ENCODE measurements at places on chromosomes 6 and 20.

- 0 out of 2 replicates have a peak, but pooled peaks cover 3% of the 10 kb centered on the region for H3K27me3 ChIP-seq
- no peaks in the 10 kb centered on the region for H3K36me3 ChIP-seq
- no peak overlapping the region for H3K27ac ChIP-seq
- no peak for DNase-seq
Measured at GRCh38 chr6:53246924-53247323, 98.3 kb upstream of the GCM1 start.

- peak; percentile 67 for DNase-seq
- no peaks in the 10 kb centered on the region for H3K27me3 ChIP-seq
- H3K4me1 ChIP-seq: peaks cover 20% of the 10 kb centered on the region
- no peak overlapping the region for H3K27ac ChIP-seq
- H3K4me3 ChIP-seq: no peak overlapping the region
Measured at GRCh38 chr6:125910527-125910926, 46.0 kb upstream of the HINT3 start.

DNA sequence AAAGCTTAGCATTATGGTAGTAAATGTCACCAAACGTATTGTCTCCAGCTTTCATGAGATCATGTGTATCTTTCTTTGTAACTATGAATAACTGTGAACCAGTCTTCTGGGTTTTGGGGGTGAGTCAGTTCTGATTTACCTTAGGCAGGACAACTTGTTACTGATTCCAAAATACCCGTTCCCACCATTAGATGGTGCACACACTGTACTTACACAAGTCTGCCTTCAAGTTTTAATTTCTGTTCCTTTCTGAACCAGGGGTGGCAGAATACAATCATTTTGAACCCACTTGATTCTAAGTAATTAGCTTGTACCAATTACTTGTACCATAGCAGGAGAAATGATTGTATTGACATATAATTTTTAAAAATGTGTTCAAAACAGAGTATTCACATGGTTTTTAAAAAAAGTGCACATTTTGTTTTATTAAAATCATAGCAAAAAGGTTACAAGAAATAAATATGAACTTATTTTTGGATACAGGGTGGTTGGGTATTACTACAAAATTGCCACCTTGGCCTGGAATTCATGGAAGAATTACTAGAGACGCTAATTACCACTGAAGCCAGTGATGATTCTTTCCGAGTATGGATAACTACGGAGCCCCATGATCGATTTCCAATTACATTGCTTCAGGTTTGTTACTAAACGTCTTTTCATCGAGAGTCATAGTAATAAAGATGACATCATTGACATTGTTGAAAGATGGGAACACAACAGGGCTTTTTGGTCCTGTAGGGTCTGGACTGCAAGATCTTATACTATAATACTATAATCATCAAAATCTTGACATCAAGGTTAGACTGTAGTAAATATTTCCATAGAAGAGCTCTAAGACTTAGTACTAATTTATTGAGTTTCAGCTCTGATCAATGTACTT lies 75.2 kb upstream of the GLP1R start:
- H3K27me3 ChIP-seq: no peaks in the 10 kb centered on the region
- H3K4me3 ChIP-seq: no peak overlapping the region
- no peaks in the 10 kb centered on the region for H3K4me1 ChIP-seq

DNA sequence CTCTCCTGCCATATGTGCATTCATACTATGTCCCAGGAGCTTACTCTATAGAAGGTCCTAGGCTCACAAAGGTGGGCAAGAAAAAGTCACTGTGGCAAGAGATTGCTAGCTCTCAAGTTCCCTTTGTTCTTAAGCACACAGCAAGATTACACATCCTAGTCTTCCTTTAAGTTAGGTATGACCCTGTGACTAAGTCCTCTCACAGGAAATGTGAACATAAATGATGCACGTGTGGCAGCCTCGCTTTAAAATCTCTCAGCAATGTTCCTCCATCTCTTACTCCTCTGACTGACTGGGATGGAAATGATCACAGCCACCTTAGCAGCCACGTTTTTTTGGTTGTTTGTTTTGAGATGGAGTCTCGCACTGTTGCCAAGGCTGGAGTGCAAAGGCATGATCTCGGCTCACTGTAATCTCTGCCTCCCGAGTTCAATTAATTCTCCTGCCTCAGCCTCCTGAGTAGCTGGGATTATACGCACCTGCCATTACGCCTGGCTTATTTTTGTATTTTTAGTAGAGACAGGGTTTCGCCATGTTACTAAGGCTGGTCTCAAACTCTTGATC lies 35.7 kb upstream of the HAO1 start:
- no peak overlapping the region for H3K4me3 ChIP-seq
- no peak overlapping the region for H3K27ac ChIP-seq
- H3K36me3 ChIP-seq: peaks cover 7% of the 10 kb centered on the region
- 0 out of 2 replicates have a peak, but pooled peaks cover 12% of the 10 kb centered on the region for H3K4me1 ChIP-seq
- no peaks in the 10 kb centered on the region for H3K27me3 ChIP-seq

- H3K4me1 ChIP-seq: no peaks in the 10 kb centered on the region
- H3K27me3 ChIP-seq: no peaks in the 10 kb centered on the region
- H3K4me3 ChIP-seq: no peak overlapping the region
- no peak for DNase-seq
Measured at GRCh38 chr6:20399518-20399917, 2.2 kb upstream of the E2F3 start.

DNA sequence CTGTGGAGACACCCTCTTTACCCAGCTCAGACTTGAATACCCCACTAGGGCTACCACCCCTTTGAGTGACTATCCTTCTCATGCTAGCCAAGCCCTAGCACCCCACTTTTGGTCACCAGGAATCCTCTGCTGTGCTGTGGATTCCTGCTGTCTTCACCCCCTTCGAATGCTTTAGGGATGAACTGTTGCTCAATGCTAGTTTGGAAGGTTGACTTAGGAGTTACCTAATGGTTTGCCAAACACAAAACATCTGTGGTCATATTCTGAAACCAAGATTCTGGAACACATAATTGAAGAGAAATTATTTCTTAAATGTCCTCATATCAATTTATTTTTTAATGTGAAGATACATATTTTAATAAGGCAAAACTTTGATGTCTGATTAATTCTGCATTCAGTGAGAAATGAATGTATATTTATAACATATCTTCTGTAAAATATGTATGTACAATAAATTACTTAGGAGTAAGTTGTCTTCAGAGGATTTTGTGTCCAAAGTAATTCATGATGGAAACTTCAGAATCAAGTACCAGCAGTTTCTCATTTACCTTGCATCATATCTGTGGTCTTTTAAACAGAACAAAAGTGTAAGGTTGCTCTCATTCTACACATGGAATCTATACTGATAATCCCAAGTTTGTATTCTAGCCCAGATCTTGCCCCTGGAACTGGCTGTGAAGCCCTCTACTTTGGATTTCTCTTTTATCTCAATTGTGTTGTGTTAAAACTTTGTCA lies 46.9 kb downstream of the TMEM200A start:
- H3K4me1 ChIP-seq: peaks cover 37% of the 10 kb centered on the region
- no peak overlapping the region for H3K4me3 ChIP-seq
- peak; percentile 69 for DNase-seq
- no peaks in the 10 kb centered on the region for H3K27me3 ChIP-seq
- H3K36me3 ChIP-seq: no peaks in the 10 kb centered on the region
- no peak overlapping the region for H3K27ac ChIP-seq

- H3K36me3 ChIP-seq: no peaks in the 10 kb centered on the region
- DNase-seq: peak; percentile 92
- H3K4me3 ChIP-seq: peak within 1 kb of the TSS; percentile 71
- H3K27me3 ChIP-seq: no peaks in the 10 kb centered on the region
- H3K27ac ChIP-seq: no peak within 1 kb of the TSS
- 0 out of 2 replicates have a peak, but pooled peaks cover 8% of the 10 kb centered on the region for H3K4me1 ChIP-seq
Measured at GRCh38 chr20:63653041-63653973, at the start of gene STMN3. Gene STMN3, minus strand, starts transcription at chr20:63653424. Its CDS starts 79 bp downstream, at chr20:63653345.

DNA sequence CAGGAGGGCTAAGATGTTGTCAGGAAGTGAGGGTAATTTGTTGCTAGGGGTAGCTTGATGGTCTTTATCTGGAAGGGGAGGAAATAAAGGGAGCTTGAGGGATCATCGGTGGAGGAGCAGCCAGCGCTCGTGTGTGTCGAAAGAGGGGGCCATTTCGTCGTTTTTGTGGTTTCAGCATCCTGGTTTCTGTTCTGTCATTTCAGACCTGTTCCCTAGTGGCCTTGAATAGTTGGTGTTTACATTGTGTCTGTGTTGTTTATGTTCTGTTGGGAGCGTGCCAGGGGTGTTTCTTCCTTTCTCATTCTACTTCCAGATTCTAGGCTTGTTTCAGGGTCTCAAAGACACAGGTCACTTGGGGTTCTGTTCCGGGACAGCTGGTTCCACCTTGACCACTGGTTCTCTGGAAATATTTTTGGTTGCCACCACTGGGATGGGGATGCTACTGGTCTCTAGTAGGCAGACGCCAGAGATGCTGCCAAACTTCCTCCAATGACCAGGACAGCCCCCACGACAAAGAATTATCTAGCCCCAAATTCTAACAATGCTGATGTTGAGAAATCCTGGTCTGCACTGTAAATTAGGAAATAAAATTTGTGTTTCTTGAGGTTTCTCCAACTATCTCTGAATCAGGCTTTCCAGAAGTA lies 113.9 kb upstream of the NAA20 start:
- DNase-seq: no peak
- no peaks in the 10 kb centered on the region for H3K27me3 ChIP-seq
- peaks cover 4% of the 10 kb centered on the region for H3K4me1 ChIP-seq
- no peak overlapping the region for H3K27ac ChIP-seq

- no peak overlapping the region for H3K27ac ChIP-seq
- DNase-seq: no peak
- no peak overlapping the region for H3K4me3 ChIP-seq
- no peaks in the 10 kb centered on the region for H3K27me3 ChIP-seq
- H3K36me3 ChIP-seq: no peaks in the 10 kb centered on the region
Measured at GRCh38 chr6:54019860-54020259, 91.4 kb upstream of the MLIP start.
